ENCODE measurements at places on chromosomes 7 and 10.

DNA sequence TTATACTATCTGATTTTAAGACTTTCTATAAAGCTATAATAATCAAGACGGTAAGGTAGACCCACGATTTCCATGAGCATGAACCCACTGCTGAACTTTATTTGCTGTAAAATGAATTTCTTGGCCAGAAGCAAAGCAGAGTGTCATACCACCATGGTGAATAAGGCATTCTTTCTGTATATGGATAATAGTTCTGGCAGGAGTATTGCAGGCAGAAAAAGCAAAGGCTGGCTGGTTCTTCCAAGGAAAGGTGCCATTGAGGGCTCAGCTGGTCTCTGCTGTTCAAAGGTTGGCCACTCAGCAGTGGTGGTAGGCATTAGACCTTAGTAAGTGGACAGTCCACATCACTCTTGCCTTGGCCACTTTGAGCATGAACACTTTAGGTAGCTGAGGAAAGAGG is 104.1 kb upstream of the KCNMA1 start:
- DNase-seq = no peak

DNA sequence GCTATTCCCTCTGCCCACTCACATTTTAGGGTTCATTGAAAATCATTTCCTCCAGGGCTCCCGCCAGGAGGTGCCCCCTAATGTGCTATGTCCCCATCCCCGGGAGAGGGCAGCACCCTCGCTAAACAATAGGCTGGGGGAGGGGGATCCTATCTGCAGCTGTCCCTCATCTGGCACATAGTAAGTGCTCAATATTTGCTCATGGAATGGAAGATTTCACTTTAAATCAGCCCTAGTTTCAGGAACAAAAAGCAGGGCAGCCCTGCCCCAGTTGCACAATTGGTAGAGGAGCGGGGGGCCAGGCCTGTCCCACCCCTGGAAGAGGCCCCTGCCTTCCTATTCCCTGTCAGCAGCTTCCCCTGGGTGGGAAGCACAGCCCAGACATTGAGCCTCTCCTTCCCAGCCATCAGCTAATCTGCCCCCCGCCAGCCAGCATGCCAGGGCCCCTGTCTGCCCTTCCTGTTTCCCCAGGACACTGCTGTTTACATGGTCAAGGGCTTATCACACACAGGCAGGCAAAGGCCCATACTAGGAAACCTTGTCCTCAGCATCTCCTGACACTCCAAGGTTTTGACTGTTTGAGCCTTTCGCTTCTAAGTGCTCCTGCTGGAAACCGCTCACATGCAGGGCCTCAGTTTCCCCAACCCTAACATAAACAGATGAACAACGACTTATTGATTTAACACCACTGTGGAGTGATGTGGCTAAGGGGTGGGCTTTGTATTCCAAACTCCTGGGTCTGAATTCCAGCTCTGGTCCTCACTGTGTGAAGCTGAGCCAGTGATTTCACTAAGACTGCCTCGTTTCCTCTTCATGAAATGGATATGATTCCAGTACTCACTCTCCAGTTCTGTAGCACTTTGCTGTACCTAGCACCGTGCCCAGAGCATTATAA is 130.7 kb upstream of the ZMIZ1 start:
- DNase-seq = peak; percentile 43

DNA sequence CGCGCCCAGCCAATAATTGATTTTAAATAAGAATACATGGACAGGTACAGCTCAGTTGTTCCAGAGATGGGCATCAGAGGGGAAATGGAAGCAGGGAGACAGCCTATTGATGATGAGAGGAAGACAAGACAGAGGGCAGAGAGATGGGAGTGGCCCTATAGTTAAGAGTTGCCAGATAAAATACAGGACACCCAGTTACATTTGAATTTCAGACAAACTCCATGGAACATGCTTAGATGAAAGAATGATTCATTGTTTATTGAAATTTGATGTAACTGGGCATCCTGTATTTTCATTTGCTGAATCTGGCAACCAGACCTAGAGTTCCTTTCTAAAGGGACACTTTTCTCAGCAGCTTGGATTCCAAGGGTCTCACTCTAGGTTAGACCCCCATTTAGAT is 341.1 kb downstream of the FRMD4A start:
- DNase-seq = no peak

DNA sequence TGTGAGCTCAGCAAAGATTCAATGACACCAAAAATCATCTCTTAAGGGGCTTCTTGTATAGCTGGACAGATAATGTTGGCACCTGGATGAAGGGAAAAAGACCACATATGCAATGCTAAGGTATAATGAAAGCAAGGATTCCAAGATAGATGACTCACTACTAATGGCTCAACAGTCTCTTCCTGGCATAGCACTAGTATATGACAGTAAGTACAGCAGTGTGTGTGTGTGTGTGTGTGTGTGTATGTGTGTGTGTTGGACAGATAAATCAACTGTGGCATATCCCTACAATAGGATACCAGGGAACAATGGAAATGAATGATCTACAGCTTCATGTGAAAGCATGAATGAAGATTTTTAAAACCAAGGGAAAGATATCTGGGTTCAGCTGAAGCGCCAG is 257.1 kb downstream of the SFMBT2 start:
- no peak for DNase-seq

DNA sequence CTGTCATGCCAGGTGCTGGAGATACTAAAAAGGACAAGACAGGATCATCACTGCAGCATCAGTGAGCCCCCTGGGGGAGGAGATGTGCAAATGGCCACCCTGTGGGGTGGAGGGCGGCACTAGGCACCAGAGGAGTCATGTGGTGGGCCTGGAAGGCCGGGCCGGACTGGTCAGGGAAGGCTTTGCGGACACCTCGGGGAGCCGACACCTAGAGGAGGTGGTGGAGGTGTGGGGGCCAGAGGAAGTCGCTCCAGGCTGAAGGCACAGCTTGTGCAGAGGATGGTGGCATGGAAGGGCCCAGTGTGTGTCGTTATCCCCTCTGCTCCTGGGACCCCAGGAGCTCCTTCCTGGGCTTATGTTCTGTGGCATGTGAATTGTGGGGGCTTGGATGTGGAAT is 437.7 kb downstream of the RPS24 start:
- no peak for DNase-seq

GRCh38 chr10:28928484-28928883 is 251.2 kb downstream of the BAMBI start:
- DNase-seq = no peak

- DNase-seq = no peak
These were observed 36.7 kb upstream of the SHH start for GRCh38 chr7:155848691-155849669.

DNA sequence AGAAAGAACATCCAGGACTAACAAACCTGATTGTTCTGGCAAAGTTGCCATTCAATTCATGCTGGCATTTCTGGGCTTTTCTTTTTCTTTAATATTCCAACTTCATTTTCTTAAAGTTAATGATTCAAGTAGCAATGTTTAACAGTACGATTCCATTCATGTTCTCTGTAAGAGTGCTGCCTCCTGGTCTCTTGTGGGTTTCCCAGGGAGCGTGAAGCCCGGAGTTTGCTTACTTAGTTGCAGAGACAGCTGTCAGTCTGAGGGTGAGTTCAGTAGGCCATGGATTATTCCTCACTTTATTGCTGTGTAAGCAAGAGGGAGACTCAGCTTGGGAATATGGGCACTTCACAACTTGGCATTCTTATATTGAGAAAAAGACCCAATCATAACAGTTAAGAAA is 142.2 kb downstream of the TWIST1 start:
- DNase-seq = no peak

DNA sequence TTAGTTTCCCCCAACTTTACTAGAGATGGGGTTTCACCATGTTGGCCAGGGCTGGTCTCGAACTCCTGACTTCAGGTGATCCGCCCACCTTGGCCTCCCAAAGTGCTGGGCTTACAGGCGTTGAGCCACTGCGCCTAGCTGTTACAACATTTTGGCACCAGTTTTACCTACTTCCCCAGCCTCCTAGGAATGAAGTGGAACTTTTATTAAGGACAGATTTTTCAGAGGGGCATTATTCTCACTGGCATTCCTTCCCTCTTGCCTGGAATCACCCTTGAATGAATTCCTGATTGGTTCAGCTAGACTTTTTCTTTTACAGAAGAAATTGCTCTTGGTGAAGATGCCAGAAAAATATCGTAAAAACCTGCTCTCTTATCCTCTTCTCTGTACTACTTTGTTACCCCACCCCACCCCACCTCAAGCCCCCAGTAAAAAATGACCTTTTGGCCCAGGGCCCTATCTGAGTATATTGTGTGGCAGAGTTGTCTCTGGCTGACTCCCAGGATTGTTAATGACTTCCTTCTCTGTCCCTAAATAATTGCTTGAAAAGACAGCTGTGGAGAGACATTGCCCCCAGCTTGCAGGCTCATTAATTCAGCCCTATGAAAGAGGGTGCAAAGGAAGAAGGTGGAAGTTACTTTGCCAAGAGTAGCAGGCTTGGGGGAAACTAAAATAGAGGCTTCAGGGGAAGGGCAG is 189.6 kb downstream of the AUTS2 start:
- no peak for DNase-seq

GRCh38 chr7:44431091-44431608 is 59.3 kb downstream of the NUDCD3 start:
- DNase-seq = peak; percentile 55

DNA sequence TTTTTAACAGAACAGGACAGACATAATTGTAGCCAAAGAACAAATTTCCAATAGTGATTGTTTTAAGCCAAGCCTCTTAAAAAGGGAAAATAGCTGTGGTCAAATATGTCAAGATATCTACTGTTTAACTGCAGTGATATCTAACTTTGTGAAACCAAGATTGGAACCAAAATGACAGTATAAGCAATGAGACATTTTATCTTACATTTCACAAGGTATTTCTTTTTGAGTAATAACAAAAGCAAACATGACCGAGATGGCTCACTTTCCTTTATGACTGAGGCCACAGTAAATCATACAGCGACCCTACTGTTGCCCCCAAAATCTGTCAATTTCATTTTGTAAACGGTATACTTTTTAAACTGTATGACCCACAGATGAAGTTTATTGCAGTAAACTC is 215.8 kb downstream of the MLLT10 start:
- no peak for DNase-seq
